ENCODE measurements at places on chromosomes 16 and 17.

DNA sequence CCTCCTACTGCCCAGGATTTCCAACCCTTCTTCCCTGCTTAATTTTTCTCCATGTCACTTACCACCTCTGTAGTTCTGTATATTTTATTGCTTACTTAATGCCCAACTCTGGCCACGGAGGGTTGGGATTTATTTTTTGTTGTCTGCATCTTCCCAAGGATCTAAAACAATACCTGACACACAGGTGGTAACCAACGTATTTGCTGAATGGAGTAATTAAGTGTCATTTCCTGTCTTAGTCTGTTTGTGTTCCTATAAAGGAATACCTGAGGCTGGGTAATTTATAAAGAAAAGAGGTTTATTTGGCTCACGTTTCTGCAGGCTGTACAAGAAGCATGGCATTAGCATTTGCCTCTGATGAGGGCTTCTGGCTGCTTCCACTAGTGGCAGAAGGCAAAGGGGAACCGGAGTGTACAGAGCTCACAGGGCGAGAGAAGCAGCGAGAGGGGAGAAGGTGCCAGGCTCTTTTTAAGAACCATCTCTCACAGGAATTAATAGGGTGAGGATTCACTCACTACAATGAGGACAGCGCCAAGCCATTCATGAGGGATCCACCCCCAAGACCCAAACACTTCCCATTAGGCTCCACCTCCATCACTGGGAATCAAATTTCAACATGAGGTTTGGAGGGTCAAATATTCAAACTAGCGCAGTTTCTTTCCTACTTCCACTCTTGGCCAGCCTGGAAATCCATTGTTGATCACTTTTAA, 44.8 kb downstream of the ERN1 start:
- DNase-seq: no peak

- no peak for DNase-seq
Observed at GRCh38 chr16:12090151-12090530, 113.6 kb downstream of the SNX29 start.

DNA sequence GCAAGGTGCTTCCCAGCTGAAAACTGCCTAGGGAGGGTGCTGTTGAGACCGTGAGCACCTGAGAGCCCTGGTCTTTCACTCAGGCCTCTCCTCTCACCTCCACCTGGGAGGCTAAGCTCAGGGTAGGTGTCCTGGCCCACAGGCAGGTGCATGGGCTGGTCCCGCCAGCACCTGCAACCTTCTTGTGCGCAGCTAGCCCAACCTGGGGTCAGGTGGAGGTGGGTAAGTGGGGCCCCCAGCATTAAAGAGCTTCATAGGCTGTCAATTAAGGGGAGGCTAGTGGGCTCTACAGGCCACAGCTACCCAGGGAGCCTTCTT, 8.7 kb downstream of the ADCY7 start:
- no peak for DNase-seq

- DNase-seq: no peak
Observed at GRCh38 chr17:66233023-66233753, 4.0 kb upstream of the APOH start.

- no peak for DNase-seq
Observed at GRCh38 chr17:57115377-57115776, 30.3 kb downstream of the AKAP1 start.

Measured in fibroblast of skin of abdomen (primary cell).